ENCODE measurements at places on chromosomes 5 and 9.

- DNase-seq, result no peak
Observed at GRCh38 chr9:127884427-127884911, 7.0 kb upstream of the AK1 start.

GRCh38 chr9:12874395-12874794 is 99.6 kb downstream of the LURAP1L start:
- DNase-seq, result no peak

GRCh38 chr9:98864281-98865174 is 57.1 kb downstream of the GALNT12 start:
- no peak for DNase-seq

DNA sequence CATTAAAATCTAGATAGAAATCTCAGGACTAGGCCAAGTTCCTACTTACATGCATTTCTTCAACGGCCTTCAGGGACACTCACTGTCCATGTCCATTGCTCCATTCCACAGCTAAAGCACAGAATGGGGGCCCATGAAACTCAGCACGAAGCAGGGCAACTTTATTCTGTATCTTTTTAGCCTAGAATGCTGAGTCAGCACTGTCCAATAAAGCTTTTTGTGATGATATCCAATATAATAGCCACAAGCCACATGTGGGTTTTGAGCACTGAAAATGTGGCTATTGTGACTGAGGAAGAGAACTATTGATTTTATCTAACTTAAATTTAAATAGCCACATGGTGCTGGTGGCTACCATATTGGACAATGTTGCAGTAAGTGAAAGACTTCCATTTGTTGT is 21.6 kb downstream of the OTP start:
- no peak for DNase-seq

DNA sequence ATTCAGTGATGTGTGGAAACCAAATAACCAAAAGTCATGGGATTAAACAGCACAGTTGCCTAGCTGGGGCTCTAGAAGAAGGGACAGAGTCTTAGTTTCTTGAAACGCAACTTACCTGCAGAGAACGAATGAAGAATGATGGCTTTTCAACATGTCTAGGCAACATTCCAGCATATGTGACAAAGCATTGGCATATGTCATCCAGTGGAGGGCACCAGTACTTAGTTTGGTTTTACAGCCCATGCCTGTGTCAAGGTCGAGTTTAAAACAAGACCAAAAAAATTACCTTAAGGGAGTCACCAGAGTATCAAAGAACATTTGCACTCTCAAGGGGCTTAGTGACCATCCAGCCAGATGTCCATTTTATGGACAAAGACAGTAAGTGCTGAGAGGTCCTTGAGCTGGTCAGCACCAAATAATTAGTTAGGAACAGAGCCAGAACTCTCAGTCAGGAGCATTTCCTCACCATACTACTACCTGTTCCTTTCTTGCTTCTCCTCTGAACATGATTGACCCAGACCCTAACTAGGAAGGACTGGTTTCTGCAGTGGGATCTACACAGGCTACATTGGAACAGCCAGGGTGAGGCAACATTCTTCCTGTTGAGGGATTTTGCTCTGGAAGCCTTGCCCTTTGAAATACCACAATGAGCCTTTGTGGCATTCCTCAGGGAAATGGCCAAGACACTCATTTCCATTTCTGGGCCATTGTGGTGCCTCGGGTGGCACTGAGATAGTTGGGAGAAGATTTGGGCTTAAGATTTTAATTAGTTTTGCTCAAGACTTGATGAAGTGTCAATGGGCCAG is 75.4 kb upstream of the ANKH start:
- peak; percentile 15 for DNase-seq

GRCh38 chr5:76641514-76642120 is 18.4 kb upstream of the F2RL2 start:
- peak; percentile 48 for DNase-seq

DNA sequence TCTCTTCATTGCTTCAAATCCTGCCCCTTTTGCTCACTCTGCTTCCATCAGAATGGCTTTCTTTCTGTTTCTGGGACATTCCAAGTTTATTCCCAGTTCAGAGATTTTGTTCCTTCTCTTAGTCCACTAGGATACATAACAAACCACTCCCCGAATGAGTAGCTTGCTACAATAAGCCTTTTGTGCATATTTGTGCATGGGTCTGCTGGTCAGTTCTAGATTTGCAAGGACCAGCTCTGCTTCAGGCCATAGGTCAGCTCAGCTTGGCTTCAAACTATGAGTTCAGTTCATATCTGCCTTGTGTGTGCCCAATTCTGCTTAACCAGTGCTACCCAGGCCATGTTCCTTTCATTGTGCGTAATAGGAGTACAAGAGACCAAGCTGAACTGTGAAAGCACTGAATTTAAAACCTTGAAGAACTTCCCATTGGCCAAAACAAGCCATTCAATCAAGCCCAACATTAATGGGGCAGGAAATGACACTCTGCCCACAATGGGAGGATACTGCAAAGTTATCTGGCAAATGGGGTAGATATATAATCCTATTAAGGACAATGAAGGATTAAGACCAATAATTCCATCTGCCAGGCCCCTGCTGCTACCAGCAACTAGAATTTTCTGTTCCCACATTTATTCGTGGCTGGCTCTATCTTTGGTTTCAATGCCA is 328.8 kb downstream of the PRELID2 start:
- DNase-seq, result no peak

GRCh38 chr9:87270221-87270847 is 227.3 kb upstream of the DAPK1 start:
- no peak for DNase-seq

DNA sequence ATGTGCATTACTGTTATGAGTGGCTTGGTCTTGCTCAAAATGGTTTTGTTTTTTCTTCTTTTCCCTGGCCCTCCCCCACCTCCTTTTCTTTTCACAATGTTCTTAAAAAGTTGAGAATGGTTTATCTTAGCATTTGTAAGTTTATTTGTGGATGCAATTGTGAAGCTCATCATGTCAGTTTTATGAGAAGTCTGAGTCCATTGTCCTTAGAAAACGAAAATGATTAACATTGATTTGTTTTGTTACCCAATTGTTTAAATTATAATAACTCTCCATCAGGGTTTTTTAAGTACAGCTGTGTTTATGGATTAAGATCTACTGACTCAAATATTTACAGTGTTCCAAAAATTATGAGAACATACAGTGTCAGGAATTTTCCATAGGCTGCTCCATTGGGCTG is 511.3 kb upstream of the PAPPA start:
- DNase-seq, result no peak

DNA sequence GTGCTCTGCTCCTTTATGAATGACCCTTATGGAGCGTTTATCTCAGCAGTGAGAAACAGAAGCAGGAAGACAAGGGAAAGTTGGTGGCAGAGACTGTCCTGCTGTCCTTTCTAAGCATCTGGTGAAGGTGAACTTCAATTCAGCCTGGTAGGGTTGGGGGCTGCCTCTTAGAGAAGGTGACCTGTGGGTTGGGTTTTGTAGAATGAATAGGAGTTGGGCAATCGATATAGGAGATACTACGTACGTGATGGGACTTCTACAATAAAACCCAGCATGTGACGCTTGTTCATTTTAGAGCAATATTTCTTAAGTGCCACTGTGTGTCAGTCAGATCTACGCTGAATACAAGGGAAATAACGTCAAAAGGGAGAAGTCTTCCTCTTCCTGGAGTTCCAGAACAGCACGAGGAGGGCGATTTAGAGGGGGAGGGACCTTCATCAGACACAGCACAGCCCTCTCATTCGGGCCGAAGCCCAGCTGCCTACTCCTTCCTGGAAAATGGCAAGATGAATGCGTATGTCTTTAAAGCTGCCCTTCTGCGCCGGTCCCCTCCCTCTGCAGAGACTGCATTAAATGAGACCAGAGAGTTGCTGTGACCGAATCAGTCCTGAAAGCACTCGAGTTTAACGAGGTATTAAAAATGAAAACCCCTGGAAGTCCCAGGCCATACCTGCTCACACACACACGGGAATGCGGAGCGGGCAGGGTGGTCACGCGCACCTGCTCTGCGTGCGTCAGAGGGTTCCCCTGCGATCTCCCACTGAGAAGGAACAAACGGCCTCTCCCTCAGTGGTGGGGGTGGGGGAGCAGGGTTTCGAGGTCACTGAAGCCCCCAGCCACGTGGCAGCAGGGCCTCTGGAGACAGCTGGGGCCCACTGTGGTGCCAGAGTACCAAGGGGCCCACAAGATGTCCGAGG is 85.3 kb upstream of the SARDH start:
- no peak for DNase-seq

- DNase-seq, result no peak
Observed at GRCh38 chr5:10734037-10734709, 26.9 kb downstream of the DAP start.

GRCh38 chr5:158013939-158014338 is 155.0 kb upstream of the CLINT1 start:
- no peak for DNase-seq

DNA sequence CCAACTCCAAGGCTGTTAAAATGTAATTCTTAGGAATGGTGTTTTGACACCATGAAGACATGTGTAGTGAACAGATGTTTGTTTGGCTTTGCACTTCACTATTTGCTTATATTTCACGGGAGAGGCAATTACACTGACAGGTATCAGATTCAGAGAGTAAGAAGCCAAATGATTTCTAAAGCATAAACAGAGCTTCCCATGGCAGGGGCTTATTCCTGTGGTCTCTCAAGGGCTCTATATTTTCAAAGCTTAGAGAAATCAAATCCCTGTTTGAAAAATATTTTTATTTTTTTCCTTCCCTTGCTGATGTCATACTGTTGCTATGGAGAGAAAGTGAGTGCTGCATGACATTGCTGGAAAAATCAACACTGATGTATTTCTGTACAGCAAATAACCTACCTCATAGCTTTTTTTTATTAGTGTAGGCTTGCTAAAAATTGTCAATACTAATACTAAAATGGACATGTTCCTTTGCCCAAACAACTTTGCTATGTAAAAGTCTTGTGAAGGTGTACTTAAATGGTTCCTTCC is 161.4 kb downstream of the GIN1 start:
- DNase-seq, result no peak

DNA sequence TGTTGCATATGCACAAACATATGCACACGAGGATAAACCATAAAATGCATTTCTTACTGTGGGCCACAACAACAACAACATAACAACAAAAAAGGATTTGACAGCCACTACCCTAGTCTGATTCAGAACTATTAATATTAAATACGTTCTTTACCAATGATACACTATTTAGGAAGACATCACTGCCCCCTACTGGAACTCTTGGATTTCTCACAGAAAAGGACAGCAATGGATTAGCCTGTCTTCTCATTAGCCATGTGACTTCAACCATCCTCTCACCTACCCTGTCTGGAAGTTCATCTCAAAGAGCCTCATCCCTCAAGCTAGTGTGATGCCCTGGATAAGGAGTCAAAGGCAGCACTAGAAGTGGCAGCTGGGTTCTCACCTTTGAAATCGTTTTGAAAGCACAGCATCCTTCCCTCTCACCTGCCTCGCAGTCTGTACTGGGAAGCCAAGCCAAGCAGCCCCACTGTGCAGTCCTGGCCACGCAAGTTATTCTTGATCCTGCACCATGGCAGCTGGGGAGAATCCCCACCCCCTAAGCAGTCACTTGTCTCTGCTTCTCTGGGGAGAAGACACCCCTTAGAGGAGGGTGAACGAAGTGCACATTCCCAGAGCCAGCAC is 64.6 kb downstream of the SH3TC2 start:
- DNase-seq, result no peak

DNA sequence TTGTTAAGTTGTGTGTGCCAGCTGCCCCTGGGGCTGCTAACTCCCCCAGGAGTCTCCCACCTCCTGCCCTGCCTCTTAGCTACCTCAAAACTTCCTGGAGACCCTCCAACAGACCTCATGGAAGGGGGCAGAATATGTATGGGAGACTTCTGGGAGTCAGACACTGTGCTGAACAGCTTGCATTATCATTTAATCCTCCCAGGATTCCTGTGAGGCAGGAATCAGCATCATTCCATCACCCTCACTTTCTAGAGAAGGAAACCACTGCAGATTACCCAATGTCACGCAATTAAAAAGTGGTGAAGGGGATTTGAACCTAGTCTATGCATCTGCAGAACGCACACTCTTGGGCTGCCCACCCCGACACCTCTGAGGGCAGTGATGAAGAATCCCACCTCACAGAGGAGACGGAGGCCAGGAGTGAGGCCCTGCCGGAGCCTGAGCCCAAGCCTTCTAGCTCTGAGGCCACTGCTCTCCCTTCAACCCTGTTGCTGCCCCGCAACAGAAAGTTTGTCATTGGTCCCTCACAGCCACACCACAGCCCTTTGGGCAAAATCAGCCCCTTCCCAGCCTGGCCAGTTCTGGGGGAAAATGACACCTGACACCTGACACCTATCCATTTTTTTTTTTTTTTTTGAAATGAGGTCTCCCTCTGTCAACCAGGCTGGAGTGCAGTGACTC is 30.3 kb upstream of the IL17B start:
- no peak for DNase-seq

- DNase-seq, result no peak
Observed at GRCh38 chr5:88396000-88396535, 127.4 kb upstream of the TMEM161B start.

- DNase-seq, result no peak
Observed at GRCh38 chr9:130639124-130639765, 25.1 kb upstream of the PRDM12 start.

- DNase-seq, result no peak
Observed at GRCh38 chr5:149904293-149904886, 40.2 kb downstream of the PDE6A start.

Data from activated CD4-positive, alpha-beta T cell treated with anti-CD3 and anti-CD28 coated beads, Interleukin-2, amount 50 U/mL, for 4 hours (primary cell).